SHP77 treated with DMSO at 0.1 percent for 48 hours (cell line): ENCODE measurements at places on chromosomes 7 and 10.

- no peak for DNase-seq
Observed at GRCh38 chr7:158924956-158925355, 68.6 kb downstream of the DYNC2I1 start.

DNA sequence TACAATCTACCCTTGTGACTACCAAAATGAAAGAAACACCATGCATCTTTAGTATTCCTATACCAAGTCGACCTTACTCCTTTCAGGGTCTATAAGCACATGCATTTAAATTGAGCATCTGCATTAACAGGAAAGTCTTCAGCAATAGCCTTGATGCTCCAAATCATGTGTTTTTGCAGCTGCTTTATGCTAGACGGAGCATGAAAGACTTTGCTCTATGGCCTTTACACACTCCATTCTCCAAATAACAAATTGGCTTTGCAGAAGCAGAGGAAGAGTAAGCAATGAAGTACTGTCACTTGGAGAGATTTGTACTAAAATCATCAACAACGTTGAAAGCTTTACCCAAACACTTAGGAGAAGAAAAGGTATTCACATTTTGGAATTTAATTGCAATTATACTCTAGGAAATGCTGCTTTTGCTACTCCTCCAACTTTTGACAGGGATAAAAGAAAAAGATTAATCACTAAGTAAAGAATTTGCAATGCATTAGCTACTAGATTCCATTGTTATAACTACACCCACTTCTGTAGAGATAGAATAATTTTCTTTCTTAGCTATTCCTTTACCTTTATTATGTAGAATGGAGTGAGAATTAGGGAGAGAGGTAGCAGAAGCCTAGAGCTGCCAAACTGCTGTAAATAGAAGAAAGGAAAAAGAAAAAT lies 131.8 kb downstream of the SEMA3E start:
- DNase-seq = peak; percentile 89

DNA sequence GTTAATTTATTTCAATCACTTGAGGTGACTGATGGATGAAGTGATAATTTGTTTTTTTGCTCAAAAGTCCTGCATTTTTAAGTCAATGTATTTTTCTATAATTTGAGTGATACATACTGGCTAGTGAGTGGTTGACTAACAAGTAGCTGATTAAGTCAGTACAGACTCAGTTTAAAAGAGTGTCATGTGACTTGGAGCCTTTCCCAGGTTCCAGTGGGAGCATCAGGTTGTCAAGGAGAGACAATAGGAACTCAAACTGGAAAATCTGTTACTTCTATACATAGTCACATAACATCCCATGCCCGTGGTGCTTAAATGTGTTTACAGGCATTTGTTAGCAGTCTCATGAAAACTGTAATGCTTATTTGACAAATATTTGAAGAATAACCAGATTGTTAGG lies 154.7 kb downstream of the ANK3 start:
- no peak for DNase-seq

DNA sequence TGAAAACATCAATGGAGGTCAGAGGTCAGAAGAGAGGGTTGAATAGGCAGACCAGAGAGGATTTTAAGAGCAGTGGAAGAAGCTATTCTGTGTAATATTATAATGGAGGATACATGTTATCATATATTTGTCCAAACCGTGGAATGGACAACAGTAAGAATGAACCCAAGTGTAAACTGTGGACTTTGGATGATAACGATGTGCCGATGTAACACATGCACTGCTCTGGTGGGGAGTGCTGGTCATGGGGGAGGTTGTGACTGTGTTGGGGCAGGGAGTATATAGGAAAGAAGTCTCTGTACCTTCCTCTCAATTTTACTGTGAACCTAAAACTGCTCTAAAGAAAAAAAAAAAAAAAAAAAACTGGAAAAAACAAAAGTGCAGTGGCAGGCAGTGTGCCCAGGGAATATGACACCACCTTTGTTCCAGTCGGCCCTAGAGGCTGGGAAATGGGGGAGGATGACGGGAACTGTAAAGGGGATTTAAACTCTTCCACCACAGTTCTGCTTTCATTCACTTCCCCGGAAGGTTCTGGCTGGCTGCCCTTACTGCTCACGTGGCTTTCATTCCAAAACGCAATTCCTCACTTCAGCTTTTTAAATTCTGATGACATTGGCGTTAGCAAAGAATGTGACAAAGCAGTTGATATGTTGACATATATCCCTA lies 113.7 kb upstream of the ANKRD1 start:
- no peak for DNase-seq

DNA sequence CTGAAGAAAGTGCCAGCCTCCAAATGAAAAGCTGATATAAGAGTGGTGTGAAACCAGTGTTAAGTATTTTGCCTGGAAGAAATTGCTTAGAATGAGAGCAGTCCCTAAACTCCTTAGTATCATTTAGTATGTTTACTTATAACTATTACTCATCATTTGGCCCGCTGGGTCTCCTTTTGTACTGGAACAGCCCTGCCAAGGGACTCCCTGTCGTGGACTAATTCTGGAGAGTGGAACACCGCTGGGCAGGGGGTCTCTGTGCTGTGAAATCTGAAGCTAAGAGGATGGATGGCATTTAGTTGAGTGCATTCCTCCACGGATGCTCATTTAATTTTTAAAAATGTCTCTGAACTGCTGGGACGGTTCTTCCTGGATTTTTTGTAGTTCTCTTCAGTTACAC lies 889.9 kb upstream of the C7orf33 start:
- no peak for DNase-seq

- DNase-seq = peak; percentile 40
Observed at GRCh38 chr7:92527300-92528187, 776 bp downstream of the PEX1 start.

DNA sequence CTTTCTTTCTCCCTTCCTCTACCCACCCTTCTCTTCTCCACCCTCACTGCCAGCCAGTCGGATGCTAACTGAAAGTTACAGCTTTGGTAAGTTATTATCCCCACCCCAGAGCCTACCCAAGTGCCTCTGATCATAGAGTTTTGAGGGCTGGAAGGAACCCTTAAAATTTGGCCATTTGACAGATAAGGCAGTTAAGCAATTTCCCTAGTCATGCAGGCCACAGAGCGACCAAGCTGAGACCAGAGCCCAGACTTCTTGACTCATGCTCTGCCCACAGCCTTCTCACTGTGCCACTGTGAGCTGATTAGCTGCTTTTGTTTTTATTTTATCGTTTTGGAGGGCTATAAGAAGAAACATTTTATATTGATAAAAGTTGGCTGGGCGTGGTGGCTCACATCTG lies 17.2 kb downstream of the SAP25 start:
- no peak for DNase-seq

DNA sequence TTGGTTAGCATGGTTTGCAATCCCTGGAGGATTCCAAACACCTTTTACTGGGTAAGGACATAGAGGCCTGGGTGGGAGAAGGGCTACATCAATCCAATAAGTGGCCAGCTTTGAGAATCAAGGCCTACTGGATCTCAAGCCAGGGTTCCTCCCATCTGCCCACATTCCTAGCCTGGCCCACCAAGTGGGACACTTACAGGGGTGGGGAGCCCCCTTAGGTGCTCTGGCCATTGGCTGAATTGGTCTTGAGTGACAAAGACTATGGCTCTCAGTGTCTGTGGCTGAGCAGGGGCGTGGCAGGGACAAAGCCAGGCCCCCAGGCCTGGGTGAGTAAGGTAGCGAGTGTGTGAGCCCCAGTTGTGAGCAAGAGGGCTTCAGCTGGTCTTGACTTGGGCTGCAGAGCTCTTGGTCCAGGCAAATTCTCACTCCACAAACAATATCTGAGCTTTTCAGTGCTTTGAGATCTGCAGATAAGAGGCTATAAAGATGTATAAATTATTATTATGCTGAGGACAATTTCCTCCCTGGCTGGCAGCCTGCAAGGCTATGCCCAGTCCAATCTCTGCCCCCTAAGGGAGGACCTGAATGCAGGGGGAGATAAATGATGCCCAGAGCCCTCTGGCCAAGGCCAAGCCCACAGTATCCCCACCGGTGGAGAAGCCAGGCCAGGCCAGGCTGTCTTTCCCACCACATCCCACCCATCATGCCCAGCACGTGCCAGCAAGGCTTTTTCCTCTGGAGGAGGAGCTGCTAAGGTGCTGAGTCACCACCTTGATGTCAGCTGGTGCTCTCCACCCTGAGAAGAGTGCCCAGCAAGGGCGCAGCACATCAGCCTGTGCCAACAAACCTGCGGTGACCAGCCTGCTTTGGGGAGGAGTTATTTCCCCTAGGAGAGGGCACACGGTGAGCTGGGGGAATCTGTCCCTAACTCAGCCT lies 80.7 kb upstream of the DUSP5 start:
- no peak for DNase-seq

- no peak for DNase-seq
Observed at GRCh38 chr7:44127161-44127560, 3.8 kb upstream of the POLD2 start.

- DNase-seq = no peak
Observed at GRCh38 chr7:146388928-146389327, 272.3 kb downstream of the CNTNAP2 start.

- DNase-seq = no peak
Observed at GRCh38 chr10:101974091-101974971, 81.6 kb downstream of the ARMH3 start.

DNA sequence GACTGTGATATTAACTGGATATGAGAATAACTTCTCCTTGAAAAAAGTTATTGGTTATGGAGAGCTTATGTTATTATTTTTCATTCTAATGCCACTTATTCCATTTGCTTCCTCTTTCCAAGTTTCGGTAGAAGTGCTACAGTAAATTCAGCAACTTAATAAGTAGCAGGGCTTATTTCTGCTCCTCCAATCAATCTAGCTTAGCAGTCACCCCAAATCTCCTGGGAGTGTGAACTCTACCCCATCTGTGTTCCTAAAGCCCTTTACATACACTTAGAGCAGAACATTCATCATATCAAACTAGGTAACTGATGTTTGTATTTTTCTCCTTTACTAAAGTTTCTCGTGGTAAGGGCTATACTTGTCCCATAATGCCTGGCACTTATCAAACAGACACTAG lies 8.7 kb downstream of the ARL3 start:
- DNase-seq = no peak

GRCh38 chr10:62900829-62901571 lies 84.8 kb upstream of the EGR2 start:
- no peak for DNase-seq

DNA sequence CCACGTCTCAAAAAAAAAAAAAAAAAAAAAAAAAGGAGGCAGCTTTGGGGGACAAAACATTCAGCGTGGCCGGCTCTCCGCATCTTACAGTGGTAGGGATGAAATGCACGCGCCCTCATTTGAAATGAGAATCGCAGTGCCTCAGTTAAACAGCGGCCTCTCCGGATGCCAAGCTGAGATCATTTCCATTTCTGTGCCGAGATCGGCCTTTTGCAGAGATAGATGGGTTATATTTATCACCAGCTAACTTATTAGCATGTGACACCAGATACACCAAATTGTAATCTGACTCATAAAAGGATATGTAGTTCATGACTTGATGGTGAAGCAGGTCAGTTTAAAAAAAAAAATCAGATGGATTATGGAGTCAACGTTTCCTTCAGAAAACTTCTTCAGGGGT lies 138.7 kb downstream of the CUX1 start:
- no peak for DNase-seq

GRCh38 chr7:12389089-12389700 lies 14.5 kb downstream of the VWDE start:
- DNase-seq = peak; percentile 78

DNA sequence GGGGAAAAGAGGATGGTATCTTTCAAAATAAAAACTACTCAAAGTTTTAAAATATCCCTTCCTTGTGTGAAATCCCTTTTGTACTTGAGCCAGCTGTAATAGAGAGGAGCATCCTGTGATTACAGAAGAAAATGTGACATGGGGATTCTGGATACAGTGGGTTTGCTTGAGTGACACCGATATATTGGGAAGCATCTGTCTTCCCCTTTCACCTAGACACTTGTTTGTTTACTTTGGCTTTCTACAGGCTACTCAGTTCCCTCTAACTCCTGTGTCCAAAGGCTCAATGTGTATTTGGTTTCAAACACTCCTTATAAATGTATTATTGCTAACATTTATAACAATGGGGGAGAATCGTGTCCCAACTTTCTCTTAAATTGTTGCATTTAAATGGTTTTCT lies 24.4 kb downstream of the CPED1 start:
- no peak for DNase-seq

- DNase-seq = no peak
Observed at GRCh38 chr7:111756687-111757178, 194.4 kb upstream of the IMMP2L start.

DNA sequence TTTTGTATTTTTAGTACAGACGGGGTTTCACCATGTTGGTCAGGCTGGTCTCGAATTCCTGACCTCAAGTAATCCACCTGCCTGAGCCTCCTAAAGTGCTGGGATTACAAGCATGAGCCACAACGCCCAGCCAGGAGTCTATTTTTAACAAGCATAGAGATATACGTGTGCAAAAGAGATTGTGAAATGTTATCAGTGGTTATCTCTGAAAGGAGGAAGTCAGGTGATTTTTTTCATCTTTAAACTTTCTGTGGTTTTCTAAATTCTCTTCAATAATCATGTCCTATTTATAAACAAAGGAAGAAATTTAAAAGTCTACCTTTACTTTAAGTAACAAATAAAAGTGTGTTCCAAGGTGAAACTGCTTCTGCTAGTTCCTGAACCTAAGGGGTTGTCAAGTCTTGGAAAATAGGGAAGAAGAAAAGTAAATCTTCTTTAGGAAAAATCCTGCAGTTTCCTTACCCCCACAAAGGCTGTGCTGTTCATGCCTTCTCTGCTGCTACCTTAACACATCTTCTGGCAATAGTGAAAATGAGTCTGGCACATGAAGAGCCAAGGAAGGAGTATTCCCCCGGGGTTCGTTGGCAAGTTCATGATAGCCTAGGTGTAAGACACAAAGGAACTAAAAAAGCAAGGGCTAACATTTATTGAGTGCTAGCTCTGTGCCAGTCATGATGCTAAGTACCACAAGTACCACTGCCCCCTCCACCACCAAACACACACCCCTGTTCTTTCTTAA lies 51.1 kb downstream of the CYP26A1 start:
- no peak for DNase-seq

DNA sequence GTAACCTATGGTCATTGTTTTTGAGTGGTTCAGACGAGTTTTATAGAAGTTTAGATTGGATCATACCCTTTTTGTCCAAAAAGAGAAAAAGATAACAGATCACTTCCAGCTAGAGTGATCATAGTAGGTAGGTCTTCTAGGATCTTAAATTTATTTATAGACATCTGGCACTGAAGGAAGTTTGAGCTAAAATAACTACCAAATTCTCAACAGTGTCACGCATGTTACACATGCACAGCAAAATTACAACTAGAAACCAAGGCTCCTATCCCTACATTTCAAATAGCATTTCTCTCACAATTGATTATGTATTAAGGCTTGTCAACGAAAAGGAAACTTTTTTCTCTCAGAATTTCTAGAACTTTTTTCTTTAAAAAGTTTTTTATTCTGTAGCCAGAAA lies 2.3 kb downstream of the CALU start:
- DNase-seq = no peak

GRCh38 chr10:43041422-43042342 lies 35.2 kb upstream of the RET start:
- DNase-seq = no peak

GRCh38 chr7:2641406-2642393 lies 9.9 kb downstream of the TTYH3 start:
- peak; percentile 95 for DNase-seq

- DNase-seq = no peak
Observed at GRCh38 chr7:22563621-22564241, 63.7 kb upstream of the STEAP1B start.

GRCh38 chr10:126736727-126737126 lies 66.2 kb upstream of the C10orf90 start:
- no peak for DNase-seq
